NCI-H1930 (cell line): ENCODE measurements at places on chromosomes 3 and 15.
A peak's percentile ranks its signal among the peaks of the same experiment; 100 is the strongest.

DNA sequence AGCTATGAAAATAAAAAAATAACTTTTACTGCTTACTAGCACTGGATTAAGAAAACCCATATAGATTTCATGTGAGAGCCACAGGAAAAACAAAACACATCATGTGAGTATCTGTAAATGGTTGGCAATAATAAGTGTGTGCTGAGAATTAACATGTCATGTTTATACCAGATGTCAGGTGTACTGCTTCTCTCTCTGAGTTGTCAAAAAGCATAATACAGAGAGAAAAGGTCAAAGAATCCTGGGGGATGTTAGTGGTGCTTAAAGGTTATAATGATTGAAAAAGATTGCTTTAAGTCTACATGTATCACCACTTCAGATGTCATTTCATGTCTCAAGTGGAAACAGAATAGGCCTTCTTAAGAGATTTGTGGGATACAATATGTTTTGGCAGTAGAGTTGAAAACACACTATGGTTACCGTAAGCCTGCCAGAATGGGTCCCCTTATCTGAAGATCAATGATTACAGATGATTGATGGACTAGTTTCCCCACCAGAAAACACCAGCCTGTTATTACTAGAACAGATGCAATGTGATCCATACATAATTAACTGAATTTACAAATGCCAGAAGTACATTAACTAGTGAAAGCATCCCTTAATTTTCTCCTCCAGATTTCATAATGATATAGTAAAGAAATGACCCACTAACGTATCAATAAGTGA is 204.1 kb downstream of the CNTN3 start:
- no peak for DNase-seq

- DNase-seq = no peak
Observed at GRCh38 chr3:187743195-187744141, 1.8 kb downstream of the BCL6 start.

DNA sequence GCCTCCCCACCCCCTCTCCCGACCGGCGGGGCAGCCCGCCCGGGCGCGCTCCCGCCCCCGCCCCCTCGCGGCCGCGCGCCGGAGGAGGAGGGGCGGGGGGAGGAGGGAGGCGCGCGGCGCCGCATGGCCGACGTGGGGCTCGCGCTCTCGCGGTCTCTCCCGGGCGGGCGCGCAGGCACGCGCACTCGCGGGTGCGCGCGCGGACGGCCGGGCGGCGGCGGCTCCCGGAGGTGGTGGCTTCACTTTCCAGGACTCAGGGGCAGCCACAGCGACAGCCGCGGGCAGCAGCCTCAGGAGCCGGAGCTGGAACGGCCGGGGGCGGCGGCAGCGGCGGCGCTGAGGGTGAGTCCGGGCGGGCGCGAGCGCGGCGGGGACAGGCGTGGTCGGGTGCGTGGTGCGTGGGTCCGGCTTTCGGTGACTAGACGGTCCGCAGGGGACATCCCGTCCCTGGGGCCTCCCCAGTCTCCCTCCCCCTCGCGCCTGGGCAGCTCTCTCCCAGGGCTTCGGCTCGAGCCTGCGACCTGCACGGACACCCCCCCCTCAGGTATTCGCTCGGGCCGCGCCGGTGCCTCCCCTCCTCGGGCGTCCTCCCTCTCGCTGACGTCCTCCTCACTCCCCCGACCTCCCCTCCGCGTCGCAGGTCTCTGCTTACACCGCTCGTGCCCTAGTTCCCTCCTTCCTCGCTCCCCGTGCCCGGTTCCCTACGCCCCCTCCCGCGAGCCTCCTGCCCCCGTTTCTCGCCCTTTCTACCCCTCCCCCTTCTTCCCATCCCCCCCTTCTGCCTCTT is at the start of gene UBE2E2:
Gene UBE2E2, plus strand, starts transcription at position 407 of the 787 bp plus-strand sequence.
- DNase-seq = peak; percentile 35

DNA sequence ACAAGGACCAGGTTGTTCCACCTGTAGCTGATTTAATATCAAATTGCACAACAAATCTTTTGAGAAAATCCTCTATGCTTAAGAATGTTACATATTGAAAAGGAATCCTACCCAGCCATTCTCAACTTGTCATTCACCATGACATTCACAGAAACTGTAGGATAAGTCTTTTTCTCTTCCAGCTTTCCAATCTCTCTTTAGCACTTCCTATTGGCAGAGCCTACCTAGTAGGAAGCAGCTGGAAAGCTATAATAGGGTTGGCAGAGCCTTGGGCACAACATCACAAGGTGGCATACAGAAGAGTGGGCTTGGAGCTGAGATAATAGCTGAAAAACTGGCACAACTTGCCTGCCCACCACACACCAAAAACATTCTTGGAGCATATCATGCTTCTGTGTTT is 67.3 kb upstream of the NUDT16 start:
- DNase-seq = no peak

DNA sequence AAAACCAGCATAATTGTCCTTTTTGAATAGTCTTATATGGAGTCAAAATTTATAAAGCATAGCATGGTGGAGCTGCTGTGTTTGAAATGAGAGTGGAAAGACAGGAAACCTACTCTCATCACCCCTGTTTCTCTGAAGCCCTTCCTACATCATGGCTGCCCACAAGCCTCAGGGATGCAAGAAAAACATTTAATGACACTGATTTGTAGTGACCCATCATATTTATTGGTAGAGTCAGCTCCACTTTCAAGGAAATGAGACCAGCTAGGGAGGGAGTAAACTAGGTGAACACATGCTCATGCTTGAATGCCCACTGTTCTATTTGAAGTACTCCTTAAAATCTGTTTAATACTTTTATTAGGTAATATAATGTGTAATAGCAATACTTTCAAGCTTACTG is 494.3 kb upstream of the KCNMB2 start:
- DNase-seq = no peak

GRCh38 chr15:66389098-66389858 is 2.6 kb downstream of the MAP2K1 start:
- DNase-seq = no peak

GRCh38 chr3:27358372-27358771 is 10.8 kb downstream of the NEK10 start:
- DNase-seq = peak; percentile 16

- DNase-seq = no peak
Observed at GRCh38 chr15:66803182-66803729, 101.2 kb downstream of the SMAD6 start.

GRCh38 chr15:70422342-70422741 is 324.6 kb upstream of the TLE3 start:
- no peak for DNase-seq

- DNase-seq = no peak
Observed at GRCh38 chr3:112685420-112685819, 44.5 kb upstream of the CCDC80 start.

GRCh38 chr15:57476533-57476975 is 100.2 kb downstream of the CGNL1 start:
- DNase-seq = no peak

- DNase-seq = no peak
Observed at GRCh38 chr3:15050405-15051092, 14.6 kb downstream of the MRPS25 start.

GRCh38 chr15:42681119-42681518 is 55.8 kb downstream of the CDAN1 start:
- DNase-seq = no peak

GRCh38 chr15:89486726-89487050 is 9.7 kb downstream of the RHCG start:
- no peak for DNase-seq

DNA sequence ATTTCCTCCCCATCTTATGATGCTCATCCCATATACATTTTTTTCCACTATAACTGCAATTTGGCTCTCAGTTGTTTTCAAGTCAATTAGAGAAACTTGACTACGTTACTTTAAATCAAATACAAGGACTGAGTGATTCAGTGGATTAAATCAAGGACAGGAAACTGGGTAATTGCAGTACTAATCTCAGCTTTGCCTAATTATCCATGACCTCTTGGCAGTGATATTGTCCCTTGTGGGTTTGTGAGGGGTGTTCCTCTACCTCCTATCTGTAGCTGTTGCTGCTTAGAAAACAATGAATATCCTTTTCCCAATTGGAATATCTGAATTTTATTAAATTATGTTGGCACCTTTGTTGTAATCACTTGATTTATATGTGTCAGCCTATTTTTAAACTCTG is 79.4 kb downstream of the ZPLD1 start:
- DNase-seq = peak; percentile 3

- DNase-seq = peak; percentile 67
Observed at GRCh38 chr15:40763801-40764628, at the start of gene GCHFR. TSS of gene GCHFR (plus strand) at chr15:40764068. CDS start at chr15:40764181, 113 bp downstream.
